ENCODE measurements at places on chromosomes 5 and 9.

DNA sequence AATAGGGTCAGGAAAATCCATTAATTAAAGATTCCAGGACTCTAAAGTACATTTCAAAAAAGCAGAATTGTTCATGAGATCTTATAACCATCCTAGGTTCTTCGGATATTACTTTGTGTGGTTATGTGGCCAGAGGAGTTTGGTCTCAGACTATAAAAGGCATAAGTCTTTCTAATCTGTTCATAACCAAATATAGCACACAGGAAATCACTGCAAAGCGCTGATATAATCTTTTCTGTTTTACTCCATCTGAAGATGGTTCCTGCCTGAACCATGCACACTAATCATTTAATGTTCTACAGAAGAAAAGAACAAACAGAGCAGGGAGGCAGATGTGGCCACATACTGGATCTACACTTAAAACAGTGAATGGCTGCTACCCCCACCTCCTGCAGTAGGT lies 182.8 kb downstream of the SEMA5A start:
- DNase-seq: no peak

- no peak for DNase-seq
Measured at GRCh38 chr9:97768746-97769145, 71.6 kb upstream of the XPA start.

DNA sequence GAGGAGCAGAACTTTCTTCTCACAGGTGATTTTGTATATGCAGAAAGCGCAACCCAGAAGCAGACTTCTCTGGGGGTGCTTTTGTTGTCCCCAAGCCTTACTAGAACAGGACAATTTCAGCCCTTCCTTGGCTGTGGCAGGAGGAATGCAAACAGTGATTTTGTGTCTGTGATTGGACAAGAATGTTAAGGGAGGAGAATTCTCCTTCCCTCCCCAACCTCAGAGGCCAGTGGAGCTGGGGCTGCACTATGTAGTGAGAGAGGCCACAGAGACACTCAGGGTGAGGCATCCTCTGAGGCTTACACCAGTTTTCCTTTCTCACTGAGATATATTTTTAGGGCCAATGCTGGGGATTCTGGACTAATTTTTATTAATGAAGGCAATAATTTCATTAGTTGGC lies 58.8 kb downstream of the ZNF366 start:
- DNase-seq: no peak

GRCh38 chr5:61055434-61056006 lies 106.7 kb downstream of the SMIM15 start:
- no peak for DNase-seq

- no peak for DNase-seq
Measured at GRCh38 chr5:17425385-17426070, 72.5 kb upstream of the TAF11L2 start.

GRCh38 chr5:35904443-35905132 lies 33.8 kb downstream of the CAPSL start:
- no peak for DNase-seq

- DNase-seq: no peak
Measured at GRCh38 chr5:171162165-171162564, 146.9 kb upstream of the TLX3 start.
